ENCODE measurements at places on chromosomes 1 and 21. TPM values are rescaled to one million over a fixed set of nuclear protein-coding genes. Genes with fewer than 3 reads are reported as not detected.

The MXRA8 gene
- polyA plus RNA-seq = 3.6 TPM

The MNDA gene
- not detected for polyA plus RNA-seq

The PARS2 gene
- 3.0 TPM for polyA plus RNA-seq

The OR2L5 gene
- polyA plus RNA-seq = not detected

The LDLRAD1 gene
- polyA plus RNA-seq = not detected

The CYP4B1 gene
- not detected for polyA plus RNA-seq

The CAPN9 gene
- polyA plus RNA-seq = not detected

The TCHHL1 gene
- not detected for polyA plus RNA-seq

The SPATA46 gene
- not detected for polyA plus RNA-seq

The PDPN gene
- 4.1 TPM for polyA plus RNA-seq

The NADK gene
- 0.81 TPM for polyA plus RNA-seq

The PEX19 gene
- polyA plus RNA-seq = 19.3 TPM

The DRAXIN gene
- not detected for polyA plus RNA-seq

The KRTAP6-2 gene
- polyA plus RNA-seq = not detected

The TNNT2 gene
- not detected for polyA plus RNA-seq

The FCRL5 gene
- polyA plus RNA-seq = not detected

The TMPRSS2 gene
- polyA plus RNA-seq = not detected

The XPR1 gene
- 7.6 TPM for polyA plus RNA-seq

The RUNX3 gene
- polyA plus RNA-seq = not detected

The REN gene
- polyA plus RNA-seq = not detected

The SPRR2B gene
- not detected for polyA plus RNA-seq

The ZMYM1 gene
- polyA plus RNA-seq = 6.1 TPM

The LRRC71 gene
- not detected for polyA plus RNA-seq

The FAM177B gene
- 1.0 TPM for polyA plus RNA-seq

The HEYL gene
- not detected for polyA plus RNA-seq

The NSL1 gene
- polyA plus RNA-seq = 35.3 TPM

Data from Purkinje cell (primary cell).